ENCODE measurements at places on chromosomes 12 and 14. TPM values are rescaled to one million over a fixed set of nuclear protein-coding genes. Genes with fewer than 3 reads are reported as not detected.

The GUCY2C gene
- total RNA-seq, result not detected

The GZMB gene
- total RNA-seq, result 8.2 TPM

The SLC6A12 gene
- total RNA-seq, result 4.7 TPM

The SLC25A21 gene
- total RNA-seq, result 1.0 TPM

The SETD1B gene
- total RNA-seq, result 23.4 TPM

The RDH5 gene
- total RNA-seq, result 5.8 TPM

The AKAP6 gene
- 6.9 TPM for total RNA-seq

The IL22 gene
- not detected for total RNA-seq

The PNMA1 gene
- 32.4 TPM for total RNA-seq

The PSMA6 gene
- total RNA-seq, result 139 TPM

The PLD4 gene
- 0.76 TPM for total RNA-seq

The PXN gene
- total RNA-seq, result 90.7 TPM

The TAS2R46 gene
- total RNA-seq, result 1.4 TPM

The RNASE7 gene
- total RNA-seq, result not detected

The NEUROD4 gene
- total RNA-seq, result not detected

The ATF1 gene
- 34.4 TPM for total RNA-seq

The TMCC3 gene
- 11.4 TPM for total RNA-seq

The APOF gene
- not detected for total RNA-seq

The DPF3 gene
- 1.4 TPM for total RNA-seq

The LBHD2 gene
- not detected for total RNA-seq

The PAPLN gene
- total RNA-seq, result 8.6 TPM

The SERPINA4 gene
- total RNA-seq, result not detected

The PMEL gene
- total RNA-seq, result 0.99 TPM

The EPS8 gene
- 58.2 TPM for total RNA-seq
